ENCODE measurements at places on chromosomes 12 and 14. TPM values are rescaled to one million over a fixed set of nuclear protein-coding genes. Genes with fewer than 3 reads are reported as not detected.

The AHNAK2 gene
- total RNA-seq, result not detected

The CCND2 gene
- total RNA-seq, result 332 TPM

The P2RX2 gene
- not detected for total RNA-seq

The ACSS3 gene
- total RNA-seq, result not detected

The ADAM21 gene
- total RNA-seq, result not detected

The SPTB gene
- not detected for total RNA-seq

The TMEM229B gene
- total RNA-seq, result 24.3 TPM

The TXNRD1 gene
- total RNA-seq, result 82.7 TPM

The SMIM41 gene
- total RNA-seq, result not detected

The SLC39A5 gene
- total RNA-seq, result not detected

The ETFBKMT gene
- 0.57 TPM for total RNA-seq

The AJUBA gene
- 1.4 TPM for total RNA-seq

- peak within 1 kb of the TSS; percentile 93 for H3K27ac ChIP-seq
- H3K27me3 ChIP-seq, result no peaks in the 10 kb centered on the region
- H3K36me3 ChIP-seq, result no peaks in the 10 kb centered on the region
- H3K4me3 ChIP-seq, result peak within 1 kb of the TSS; percentile 92
- H3K4me1 ChIP-seq, result peaks cover 36% of the 10 kb centered on the region
Measured at GRCh38 chr14:55579724-55580469, at the start of gene KTN1. Gene KTN1, plus strand, starts transcription at chr14:55580207. Its CDS starts 31,842 bp downstream, at chr14:55612049.

DNA sequence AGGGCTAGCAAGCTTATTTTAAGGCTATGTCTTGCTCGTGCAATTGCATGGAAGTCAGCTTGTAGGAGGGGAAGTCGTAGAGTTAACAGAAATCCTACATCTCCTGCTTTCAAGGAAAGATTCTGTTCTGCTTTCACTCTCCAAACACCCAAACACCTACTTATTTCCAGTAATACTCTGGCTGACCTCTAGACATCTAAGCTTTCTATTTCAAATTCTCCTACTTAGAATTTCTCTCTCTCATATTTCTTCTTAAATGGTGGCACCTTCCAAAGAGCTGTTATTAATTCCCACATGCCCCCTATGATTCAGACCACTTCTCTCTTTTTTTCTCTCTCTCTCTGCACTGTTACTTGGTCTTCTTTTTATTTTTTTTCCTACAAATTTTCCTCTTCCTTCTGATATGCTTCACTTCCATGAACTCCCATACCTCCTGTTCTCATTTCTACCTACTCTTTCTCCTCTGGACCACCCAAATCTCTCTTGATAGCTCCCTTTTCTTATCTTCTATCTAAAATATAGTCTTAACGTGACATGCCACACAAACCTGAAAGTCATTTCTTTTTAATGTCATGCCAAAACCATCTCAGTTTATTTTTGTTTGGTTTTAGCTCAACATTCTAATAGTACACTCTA, 90.8 kb downstream of the RPS6KA5 start:
- H3K4me1 ChIP-seq, result peaks cover 37% of the 10 kb centered on the region
- peaks cover 62% of the 10 kb centered on the region for H3K36me3 ChIP-seq
- no peak for DNase-seq
- no peaks in the 10 kb centered on the region for H3K27me3 ChIP-seq
- H3K27ac ChIP-seq, result peak overlapping the region; percentile 79

DNA sequence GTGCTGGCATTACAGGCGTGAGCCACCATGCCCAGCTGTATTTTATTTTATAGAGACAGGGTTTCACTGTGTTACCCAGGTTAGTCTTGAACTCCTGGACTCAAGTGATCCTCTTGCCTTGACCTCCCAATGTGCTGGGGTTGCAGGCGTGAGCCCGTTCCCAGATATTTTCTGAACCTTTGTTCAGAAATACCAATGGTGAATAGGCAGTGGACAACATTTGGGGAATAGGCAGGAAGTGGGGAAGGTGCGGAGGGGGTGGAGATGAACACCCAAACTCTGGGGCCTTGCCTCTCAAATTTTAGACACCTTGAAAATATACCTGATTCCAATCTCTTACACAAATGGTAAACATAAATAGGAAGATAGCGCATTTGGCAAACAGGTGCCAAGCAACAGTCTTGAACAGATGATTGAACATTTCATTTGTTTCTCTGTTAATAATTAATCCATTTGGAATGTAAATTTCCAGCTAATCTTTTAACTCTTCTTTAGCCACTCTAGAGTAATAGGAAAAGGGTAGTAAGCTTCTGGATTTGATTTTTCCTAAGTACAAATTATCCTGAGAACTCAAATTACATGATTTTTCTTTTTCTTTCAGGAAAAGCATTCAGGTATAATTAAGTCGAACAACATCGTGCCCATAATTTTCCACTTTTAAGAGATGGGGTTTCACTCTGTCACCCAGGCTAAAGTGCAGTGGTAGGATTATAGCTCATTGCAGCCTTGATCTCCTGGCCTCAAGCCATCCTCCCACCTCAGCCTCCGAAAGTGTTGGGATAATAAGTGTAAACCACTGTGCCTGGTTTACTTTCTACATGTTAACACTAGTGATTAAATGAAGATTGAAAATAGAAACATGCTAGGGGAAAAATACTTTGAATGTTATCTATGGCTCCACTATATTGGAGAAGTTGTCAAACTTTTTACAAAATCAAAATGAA, 22.9 kb upstream of the RNF34 start:
- no peaks in the 10 kb centered on the region for H3K36me3 ChIP-seq
- no peaks in the 10 kb centered on the region for H3K4me1 ChIP-seq
- DNase-seq, result no peak
- peaks cover 5% of the 10 kb centered on the region for H3K27me3 ChIP-seq
- H3K4me3 ChIP-seq, result no peak overlapping the region

GRCh38 chr12:31991146-31991545, 31.9 kb downstream of the RESF1 start:
- DNase-seq, result no peak
- peak overlapping the region; percentile 9 for H3K4me3 ChIP-seq
- H3K27me3 ChIP-seq, result no peaks in the 10 kb centered on the region
- H3K27ac ChIP-seq, result peak overlapping the region; percentile 84
- peaks cover 40% of the 10 kb centered on the region for H3K4me1 ChIP-seq

DNA sequence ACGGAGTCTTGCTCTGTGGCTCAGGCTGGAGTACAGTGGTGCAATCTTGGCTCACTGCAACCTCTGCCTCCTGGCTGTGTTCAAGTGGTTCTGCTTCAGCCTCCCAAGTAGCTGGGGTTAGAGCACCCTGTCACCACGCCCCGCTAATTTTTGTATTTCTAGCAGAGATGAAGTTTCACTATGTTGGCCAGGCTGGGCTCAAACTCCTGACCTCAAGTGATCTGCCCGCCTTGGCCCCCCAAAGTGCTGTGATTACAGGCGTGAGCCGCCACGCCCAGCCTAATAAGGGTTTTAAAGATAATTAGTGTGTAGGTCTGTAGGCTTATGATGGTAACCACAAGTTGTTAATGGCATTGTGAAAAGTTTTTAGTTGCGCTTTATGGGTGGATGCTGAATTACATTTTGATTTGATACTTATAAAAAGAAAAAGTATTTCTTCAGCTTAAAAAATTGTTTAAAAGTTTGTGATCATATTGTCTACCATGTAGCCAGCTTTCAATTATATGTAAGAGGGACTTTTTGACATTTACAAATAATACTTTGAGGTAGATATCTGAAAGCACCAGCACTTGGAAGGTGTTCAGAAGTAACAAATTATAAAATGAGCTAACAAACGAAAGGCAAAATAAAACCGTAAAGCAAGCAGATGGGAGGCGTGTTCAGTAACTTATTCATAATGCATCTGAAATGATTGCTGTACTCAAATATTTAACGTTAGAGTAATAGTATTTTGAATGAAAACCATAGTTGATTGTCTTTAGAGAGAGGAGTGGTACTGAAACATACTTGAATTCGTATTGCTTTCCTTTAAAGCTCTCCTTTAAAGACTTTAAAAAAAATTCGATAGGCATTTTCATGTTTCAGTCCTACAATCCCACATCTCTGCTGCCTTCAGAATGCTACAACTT, 37.1 kb downstream of the MDM2 start:
- DNase-seq, result no peak
- peaks cover 4% of the 10 kb centered on the region for H3K4me1 ChIP-seq

DNA sequence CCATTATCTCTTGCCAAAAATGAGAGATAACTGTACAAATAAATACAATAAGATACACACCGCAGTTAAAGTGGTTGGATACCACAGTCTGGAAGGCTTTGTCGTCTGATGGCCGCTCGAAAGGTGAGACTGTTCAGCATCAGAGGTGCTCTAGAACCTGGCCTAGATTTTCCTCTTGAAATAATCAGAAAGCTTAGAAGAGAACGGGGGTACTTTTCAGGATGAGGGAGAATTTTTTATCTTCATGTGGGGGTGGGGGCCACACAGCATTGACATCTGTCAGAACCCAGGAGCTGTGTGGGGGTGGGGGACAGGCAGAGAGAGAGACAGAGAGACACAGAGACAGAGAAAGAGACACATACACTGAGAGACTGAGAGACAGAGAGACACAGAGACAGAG, 90.5 kb downstream of the GALNT9 start:
- no peaks in the 10 kb centered on the region for H3K4me1 ChIP-seq
- H3K27ac ChIP-seq, result no peak overlapping the region
- DNase-seq, result no peak
- no peaks in the 10 kb centered on the region for H3K36me3 ChIP-seq
- H3K4me3 ChIP-seq, result no peak overlapping the region
- no peaks in the 10 kb centered on the region for H3K27me3 ChIP-seq

GRCh38 chr12:27162229-27162537, 79.8 kb upstream of the C12orf71 start:
- no peak for DNase-seq
- H3K4me3 ChIP-seq, result no peak overlapping the region
- H3K36me3 ChIP-seq, result no peaks in the 10 kb centered on the region
- no peaks in the 10 kb centered on the region for H3K27me3 ChIP-seq

DNA sequence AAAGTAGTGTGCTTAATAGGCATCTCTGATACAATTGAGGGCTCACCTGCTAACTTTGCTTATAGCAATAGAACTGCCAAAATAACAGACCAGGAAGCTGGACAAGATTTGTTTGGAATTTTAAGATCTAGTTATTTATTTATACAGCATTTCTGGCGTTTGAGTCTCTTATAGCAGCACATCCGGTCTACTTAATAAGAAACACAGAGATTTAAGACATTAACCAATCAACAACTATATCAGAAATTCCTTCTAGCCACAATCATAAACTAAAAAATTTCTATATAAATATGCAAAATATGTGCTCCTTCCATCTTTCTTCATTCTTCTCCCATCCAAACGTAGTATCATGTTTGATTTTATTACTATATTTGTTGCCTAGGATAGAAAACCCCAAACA, 2.6 kb downstream of the RTN1 start:
- no peak for DNase-seq
- H3K27ac ChIP-seq, result no peak overlapping the region
- peaks cover 4% of the 10 kb centered on the region for H3K4me1 ChIP-seq
- H3K27me3 ChIP-seq, result peaks cover 60% of the 10 kb centered on the region

DNA sequence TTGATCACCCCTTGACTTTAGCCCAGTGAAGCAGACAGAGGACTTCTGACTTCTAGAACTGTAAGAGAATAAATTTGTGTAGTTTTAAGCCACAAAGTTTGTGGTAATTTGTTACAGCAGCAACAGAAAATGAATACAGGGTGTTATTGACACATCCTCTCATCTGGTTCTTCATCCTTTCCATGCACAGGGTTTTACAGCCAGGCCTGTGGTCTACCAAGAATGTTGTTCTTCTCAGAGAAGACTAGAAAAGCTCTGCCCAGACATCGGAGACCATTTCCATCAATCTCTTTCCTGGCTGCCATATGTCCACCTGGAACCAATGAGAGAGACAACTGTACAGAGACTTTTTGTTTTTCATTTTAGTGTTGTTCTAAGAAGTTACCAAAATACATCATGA, 308.2 kb upstream of the AMIGO2 start:
- H3K4me1 ChIP-seq, result peaks cover 57% of the 10 kb centered on the region
- no peak overlapping the region for H3K4me3 ChIP-seq
- peak overlapping the region; percentile 71 for H3K27ac ChIP-seq
- no peaks in the 10 kb centered on the region for H3K27me3 ChIP-seq
- DNase-seq, result no peak

DNA sequence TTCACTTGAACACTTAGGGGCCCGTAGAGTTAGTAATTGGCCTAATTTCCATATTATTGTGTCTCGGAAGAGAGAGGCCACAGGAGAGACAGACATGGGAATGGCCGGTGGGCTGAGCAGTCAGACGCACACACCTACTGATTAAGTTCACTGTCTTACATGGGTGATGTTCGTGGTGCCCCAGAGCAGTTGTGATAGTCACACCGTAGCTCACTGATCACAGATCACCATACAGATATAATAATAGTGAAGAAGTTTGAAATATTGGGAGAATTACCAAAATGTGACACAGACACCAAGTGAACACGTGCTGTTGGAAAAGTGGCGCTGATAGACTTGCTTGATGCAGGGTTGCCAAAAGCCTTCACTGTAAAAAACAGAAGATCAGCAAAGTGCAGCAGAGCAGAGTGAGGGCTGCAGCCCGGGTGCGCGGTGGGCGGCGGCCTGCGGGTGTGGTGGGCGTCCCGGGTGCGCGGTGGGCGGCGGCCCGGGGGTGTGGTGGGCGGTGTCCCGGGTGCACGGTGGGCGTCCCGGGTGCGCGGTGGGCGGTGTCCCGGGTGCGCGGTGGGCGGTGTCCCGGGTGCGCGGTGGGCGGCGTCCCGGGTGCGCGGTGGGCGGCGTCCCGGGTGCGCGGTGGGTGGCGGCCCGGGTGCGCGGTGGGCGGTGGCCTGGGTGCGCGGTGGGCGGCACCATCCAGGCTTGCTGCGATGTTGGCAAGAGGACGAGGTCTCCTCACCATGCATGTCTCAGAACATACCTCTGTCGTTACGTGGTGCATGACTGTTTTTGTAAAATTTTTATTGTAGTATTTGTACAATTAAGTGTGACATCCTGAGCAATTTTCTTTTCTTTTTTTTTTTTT, 34.3 kb upstream of the TEX22 start:
- H3K27me3 ChIP-seq, result peaks cover 10% of the 10 kb centered on the region
- no peak overlapping the region for H3K4me3 ChIP-seq
- H3K27ac ChIP-seq, result no peak overlapping the region
- H3K36me3 ChIP-seq, result no peaks in the 10 kb centered on the region
- H3K4me1 ChIP-seq, result peaks cover 7% of the 10 kb centered on the region

- DNase-seq, result no peak
- H3K4me1 ChIP-seq, result peaks cover 15% of the 10 kb centered on the region
- H3K36me3 ChIP-seq, result peaks cover 3% of the 10 kb centered on the region
- no peak overlapping the region for H3K4me3 ChIP-seq
- H3K27me3 ChIP-seq, result peaks cover 3% of the 10 kb centered on the region
Measured at GRCh38 chr12:45674181-45674977, 55.1 kb upstream of the ARID2 start.

DNA sequence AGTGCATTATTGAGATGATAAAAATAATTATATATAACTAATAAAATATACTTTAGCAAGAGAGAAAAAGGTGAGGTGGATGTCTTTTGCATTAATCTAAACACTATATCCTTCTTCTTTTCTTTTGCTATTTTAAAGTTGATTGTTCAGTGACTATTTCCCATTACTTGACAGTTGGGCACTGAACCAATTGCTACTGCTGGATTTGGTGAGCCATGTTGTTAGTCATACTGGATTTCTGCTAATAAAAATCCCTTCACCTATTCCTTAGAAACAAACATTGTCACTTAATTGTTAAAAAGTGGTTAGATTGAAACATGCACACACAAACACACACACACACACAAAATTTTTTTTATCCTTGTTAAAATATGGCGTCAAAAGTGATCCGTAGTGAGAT, 251.6 kb upstream of the ALG10 start:
- no peak for DNase-seq
- H3K36me3 ChIP-seq, result no peaks in the 10 kb centered on the region
- H3K4me3 ChIP-seq, result no peak overlapping the region
- H3K27ac ChIP-seq, result no peak overlapping the region
- H3K27me3 ChIP-seq, result no peaks in the 10 kb centered on the region
- H3K4me1 ChIP-seq, result no peaks in the 10 kb centered on the region

GRCh38 chr14:93207468-93208308, 632 bp downstream of the UBR7 start:
- peak; percentile 42 for DNase-seq
- H3K4me1 ChIP-seq, result peaks cover 44% of the 10 kb centered on the region
- peak overlapping the region; percentile 94 for H3K27ac ChIP-seq
- peak overlapping the region; percentile 79 for H3K4me3 ChIP-seq
